ENCODE measurements at places on chromosomes 4 and X.

DNA sequence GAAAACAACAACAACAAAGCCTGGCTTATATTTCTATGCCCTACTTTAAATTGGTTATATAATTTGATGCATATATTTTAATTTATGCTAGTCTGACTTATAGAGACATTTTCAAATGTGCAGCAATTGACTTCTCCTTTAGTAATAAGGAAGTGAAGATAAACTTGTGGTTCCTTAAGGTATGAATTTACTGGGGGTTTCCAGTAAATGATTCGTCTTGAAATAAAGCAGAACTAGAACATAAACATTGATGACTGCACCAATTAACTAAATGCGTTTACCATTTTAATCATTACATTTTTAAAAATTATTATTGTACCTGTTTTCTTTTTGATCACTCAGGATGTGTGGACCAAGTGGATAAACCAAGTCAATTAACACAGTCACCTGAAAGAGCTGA, 99.6 kb upstream of the CCSER1 start:
- no peak for DNase-seq

- DNase-seq: no peak
Measured at GRCh38 chr4:105652286-105652888, 56.1 kb downstream of the INTS12 start.

DNA sequence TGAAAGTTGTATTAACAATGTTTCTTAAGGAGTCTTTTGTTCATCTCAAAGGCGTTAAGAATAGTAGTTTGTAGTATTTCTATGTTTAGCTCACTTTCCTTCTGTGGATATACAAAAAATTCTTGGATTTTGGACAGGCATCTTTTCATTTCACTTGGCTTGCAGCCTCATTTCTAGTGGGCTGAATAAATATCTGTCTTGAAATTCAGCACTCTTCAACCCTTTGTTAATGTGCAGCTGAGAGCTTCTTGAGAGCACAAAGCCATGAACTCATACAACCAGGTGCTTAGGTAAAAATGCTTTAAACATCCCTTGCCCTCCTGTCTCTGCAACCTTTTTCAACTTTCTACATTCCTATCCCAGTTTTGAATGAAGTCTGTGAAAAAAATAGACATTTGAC, 1003.2 kb downstream of the C4orf33 start:
- DNase-seq: no peak

DNA sequence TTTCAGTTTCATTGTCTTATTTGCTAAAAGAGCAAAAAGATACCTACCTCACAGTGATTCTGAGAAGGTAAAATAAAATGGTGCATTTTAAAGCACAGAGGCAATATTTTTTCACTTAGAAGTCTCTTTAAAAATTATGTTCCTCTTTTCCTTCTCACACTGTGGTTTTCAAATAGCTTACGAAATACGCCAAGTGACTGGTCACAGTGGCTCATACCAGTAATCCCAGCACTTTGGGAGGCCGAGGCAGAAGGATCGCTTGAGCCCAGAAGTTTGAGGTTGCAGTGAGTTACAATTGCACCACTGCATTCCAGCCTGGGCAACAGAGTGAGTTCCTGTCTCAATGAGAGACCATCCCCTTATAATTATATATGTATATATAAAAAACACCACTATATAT, 372.6 kb downstream of the FBXO8 start:
- no peak for DNase-seq

- no peak for DNase-seq
Measured at GRCh38 chrX:52140020-52140419, 44.7 kb upstream of the MAGED4 start.

DNA sequence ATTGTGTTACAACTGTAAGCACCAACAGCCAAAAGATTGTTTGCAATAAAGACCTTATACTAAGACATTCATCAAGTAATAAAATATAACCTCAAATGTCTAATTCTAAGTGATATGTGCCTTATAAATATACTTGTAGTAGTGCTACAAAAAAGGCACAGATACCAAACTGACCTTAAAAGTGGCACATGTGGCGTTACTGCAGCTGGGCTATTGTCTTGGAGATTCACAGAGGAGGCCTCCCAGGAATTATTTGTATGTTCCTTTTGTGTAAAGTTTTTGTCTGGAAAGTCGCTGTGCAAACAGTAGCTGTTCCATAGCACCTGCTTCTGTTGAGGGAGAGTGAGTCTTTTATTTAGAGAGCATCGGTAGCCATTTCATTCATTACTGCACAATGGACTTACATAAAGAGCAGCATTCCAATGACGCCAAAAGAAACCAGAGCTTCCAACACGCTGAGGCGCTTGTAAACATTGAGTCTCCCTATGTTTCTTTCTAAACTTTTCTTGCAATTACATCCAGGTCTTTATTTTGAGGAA, 143.7 kb downstream of the RPA4 start:
- DNase-seq: no peak

Measured in GM12891 (cell line).